ENCODE measurements at places on chromosomes 1 and 21.

DNA sequence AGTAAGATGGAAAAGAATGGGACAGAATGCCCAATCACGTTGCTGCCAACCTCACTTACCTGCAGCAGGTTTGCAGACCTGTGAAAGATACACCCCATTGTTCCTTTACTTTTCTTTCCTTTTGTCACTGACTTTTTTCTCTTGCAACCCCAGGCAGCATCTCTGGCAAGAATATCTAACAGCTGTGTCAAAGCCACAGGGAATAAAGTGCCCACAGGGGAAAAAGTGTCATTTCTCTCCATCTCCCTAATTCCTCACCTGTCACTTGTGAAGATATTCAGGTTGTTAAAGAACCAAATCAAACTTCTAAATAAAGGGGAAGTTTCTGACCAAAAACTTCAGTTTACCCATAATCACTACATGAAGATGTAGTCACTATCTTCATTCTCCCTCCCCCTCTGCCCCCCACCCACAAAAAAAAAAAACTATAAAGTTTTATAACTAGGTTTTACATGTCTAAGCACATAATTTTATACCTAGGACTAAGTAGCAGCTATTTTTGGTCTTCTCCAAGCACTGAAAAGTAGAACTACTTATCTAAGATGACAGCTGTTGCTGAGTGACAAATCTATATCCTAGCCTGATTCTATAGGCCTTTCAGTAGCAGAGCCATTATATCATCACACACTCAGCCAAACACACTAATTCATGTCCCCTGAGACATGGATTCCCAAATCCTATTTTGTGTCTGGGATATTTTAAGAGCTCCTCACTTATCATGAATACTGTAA lies 54.9 kb downstream of the TBX15 start:
- DNase-seq = no peak

DNA sequence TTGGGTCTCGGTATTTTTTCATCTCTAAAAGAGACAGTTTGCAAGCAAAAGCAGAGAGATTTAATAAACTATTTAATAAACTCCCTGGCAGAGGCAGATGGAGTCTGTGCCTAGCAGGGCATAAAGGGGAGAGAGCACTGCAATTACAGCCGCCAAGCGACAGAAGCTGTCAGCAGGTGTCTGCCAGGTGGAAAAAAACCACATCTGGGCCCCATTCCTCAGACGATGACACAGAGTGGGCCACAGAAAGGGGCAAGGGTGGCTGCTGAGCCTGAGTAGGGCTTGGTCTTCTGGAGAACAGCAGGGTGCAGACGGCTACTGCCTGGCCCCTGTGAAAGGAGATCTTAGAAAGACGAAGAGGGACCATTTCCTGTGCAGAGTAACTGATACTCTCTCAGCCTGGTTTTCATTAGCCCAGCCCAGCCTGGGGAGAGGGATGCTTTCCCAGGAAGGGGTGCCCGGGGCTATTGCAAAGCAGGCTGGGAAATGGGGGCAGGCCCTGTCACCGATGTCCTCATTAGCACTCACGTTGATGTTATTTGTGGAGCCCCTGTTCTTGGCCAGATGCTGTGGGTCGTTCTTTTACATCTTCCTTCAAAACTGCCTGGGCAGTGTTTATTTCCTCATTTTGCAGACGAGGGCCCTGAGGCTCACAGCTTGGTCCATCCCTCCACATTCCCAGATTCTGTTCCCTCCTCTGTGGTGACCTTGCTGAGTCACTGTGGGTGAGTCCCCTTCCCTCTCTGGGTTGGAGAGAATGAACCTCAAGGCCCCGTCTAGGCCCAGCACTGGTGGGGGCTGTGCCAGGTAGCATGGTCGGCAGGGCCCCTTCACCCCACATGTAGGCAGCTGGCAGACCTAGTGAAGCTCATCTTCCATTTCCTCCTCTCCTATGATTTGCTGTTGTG lies 472.7 kb downstream of the PTPRU start:
- no peak for DNase-seq

DNA sequence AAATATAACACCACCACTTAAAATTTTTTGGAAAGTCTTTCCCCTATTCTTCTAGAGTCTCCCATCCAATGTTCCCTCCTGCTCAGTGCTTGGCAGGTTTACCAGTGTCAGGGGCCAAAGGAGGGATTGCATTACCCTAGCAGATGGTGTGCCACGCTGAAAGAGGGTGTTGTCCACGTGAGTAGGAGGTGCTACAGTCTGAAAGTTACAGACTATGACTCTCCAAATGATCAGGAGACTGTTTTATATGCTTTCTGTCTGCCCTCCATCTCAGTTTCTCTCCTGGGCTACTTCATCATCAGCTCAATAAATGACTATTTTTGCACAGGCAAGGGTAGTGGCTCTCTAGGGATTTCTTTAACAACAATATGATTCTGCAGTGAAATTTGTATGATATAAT lies 31.3 kb upstream of the ANGPTL7 start:
- DNase-seq = no peak

DNA sequence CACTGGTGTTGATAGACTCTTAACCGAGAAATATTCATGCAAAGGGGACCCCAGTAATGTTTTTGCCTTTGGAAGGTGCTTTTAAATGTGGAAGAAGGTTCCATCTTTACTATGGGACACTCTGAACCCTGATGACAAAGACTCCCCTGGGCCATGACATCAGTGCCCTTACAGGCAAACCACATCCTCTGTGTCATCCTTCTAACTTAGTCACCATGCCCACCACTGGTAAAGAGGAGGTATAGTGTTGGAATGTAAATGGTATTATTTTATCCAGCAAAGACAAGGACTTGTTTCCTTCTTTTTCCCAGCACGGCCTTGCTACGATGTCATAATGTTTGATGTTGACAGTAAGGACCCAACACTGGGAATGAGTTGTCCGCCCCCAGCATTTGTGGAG lies 12.6 kb downstream of the METTL13 start:
- peak; percentile 72 for DNase-seq

DNA sequence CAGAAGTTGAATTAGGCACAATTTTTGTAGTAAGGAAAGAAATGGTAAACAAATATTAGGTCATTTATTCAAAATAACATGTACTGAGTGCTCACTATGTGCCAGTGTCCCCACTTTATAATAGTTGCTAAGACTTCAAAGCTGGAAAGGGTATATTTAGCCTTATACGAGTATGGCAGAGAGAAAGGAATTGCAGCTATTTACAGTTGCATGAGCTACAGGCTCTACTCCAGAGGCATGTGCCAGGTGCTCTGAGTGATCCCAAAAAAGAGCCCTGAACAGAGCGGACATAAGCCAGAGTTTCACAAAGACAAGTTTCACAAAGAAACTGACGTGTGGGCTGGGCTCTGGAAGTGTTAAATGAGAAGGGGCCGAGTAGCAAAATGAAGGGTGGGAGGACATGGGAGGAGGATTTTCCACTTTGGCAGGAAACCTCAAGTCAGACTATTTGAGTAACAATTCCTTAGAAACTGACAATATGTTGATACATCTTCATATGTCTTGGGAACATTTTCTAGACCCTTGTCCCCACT lies 40.9 kb downstream of the FASLG start:
- DNase-seq = no peak

DNA sequence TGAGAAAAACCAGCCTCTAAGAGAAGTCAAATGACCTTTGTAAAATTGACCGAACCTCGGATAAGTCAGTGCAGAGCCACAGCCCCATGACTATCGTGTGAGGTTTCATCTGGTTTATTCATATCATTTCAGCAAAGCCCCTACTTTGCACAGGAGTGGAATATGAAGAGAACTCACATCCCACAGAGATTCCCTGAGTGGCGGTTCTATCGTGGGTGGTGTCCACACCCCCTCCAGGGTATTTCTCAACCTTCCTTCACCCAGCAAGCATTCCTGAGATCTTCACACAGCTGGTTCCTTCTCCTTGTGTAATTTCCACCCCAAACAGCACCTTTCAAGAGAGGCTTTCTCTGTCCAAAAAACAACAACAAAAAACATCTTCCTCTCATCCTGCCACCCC lies 47.5 kb downstream of the EVA1C start:
- no peak for DNase-seq

- DNase-seq = no peak
These were observed 46.0 kb downstream of the PTPRU start for GRCh38 chr1:29282135-29282923.

- no peak for DNase-seq
These were observed 40.8 kb upstream of the RXRG start for GRCh38 chr1:165485716-165486115.

DNA sequence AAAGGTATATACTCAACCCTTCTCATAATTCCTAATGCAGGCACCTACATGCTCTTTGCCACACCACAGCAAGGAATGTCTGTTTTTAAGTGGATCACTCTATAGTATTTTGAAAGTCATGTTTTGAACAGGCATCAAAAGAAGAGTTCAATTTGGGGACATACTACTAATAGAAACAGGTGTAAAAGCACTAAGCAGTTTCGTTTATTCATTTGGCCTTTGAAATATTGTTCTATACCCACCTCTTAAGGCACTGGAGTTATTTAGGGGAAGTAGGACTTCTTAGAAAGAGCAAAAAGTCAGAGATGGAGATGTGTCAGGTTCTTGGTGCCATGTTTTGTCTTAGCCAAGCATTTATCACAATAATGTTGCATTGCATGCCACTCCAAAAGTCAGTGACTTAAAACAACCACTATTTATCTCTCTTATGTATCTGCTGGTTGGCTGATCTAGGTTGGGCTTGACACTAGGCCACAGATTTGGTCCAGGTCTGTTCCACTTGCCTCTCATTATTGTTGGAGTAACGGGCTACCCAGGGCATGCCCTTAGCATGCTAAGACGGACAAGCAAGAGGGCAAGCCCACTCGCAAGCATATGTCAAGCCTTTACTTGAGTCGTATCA lies 107.5 kb downstream of the RGL1 start:
- DNase-seq = no peak

DNA sequence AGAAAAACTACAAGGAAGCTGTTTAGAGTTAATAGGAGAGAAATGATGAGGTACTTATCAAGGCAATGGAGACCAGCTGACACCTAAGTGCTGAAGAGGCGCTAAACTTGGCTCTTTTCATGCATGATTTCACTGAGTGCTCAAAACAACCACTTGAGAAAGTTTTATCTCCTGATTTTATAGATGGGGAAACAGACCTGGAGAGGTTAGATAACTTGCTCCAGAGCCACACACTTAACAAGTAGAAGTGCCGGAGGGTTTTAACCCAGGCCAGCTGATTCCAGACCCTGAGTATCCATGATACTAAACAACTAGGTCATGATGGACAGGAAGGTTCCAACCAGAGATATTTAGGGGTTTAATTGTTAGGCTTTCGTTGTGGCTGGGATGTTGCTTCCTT lies 25.9 kb downstream of the UBE2U start:
- DNase-seq = no peak

DNA sequence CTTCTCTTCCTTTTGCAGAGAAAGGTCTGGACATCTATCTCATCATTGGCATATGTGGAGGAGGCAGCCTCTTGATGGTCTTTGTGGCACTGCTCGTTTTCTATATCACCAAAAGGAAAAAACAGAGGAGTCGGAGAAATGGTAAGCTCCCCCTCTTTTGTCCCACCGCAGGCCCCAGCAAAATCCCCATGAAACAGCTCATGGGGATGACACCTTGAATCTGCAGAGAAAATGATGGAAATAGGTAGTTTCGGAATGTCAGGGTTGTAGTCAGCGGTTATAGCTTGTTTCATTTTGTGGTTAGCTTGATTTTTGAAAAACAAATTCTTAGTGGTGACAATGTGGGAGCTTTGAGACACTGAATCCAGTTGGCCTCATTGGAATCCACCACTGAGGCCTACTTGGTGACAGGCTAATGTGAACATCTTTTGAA lies 10.3 kb downstream of the CD2 start:
- DNase-seq = peak; percentile 95

GRCh38 chr1:161335796-161336195 lies 21.6 kb downstream of the SDHC start:
- DNase-seq = no peak

DNA sequence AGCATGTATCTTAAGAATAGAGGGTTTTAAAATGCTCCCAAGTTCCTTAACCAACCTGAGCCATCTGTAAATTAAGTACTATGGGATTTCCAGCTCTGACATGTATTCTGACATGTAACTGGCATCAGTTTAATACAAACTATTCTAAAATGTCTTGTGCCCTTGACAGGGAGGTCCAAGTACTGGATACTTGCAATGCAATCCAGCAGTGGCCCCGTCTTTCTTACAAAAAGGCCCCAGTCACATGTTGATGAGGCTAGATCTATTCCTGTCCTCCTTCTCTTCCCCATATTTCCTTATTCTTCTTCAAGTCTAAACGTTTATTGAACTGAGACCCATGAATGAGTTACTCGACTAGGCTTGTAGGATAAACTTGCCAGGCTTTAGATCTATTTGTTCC lies 46.4 kb downstream of the MRPL39 start:
- no peak for DNase-seq

GRCh38 chr1:109629372-109630030 lies 9.9 kb downstream of the AMPD2 start:
- DNase-seq = no peak

Measured in activated CD4-positive, alpha-beta T cell treated with anti-CD3 and anti-CD28 coated beads, Interleukin-2, Interleukin-4, amounts not matched to agents 100 ng/mL and 50 ng/mL, durations not matched to agents 16 hours and 8 hours (primary cell).